Right renal cortex interstitium (tissue), 3 donors: ENCODE measurements at places on chromosomes 4 and X.

GRCh38 chrX:42106556-42106955, 183.2 kb upstream of the CASK start:
- no peak for DNase-seq

GRCh38 chr4:137635108-137635507, 102.8 kb upstream of the PCDH18 start:
- DNase-seq: no peak

- DNase-seq: no peak
Measured at GRCh38 chr4:165766976-165767375, 106.1 kb upstream of the TLL1 start.

GRCh38 chrX:110317061-110317819, 645 bp downstream of the AMMECR1 start:
- DNase-seq: no peak

DNA sequence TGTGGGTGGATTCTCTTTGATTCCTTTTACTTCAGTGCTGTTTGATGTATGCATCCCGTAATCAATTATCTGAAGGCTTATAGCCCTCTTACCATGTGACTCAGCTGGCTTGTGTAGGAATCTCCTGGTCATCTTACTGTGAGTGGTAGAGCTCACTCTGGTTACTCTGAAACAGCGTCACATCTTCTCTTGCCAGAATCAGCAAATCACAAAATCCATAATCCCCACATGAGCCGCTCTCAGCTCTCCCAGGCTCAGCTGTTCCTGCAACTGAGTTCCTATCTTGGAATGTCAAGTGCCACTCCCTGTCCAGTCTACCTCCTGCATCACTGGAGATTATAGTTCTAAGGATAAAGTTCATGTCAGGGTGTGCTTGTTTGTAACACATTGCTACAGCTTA, 278.0 kb downstream of the FBXO8 start:
- no peak for DNase-seq

DNA sequence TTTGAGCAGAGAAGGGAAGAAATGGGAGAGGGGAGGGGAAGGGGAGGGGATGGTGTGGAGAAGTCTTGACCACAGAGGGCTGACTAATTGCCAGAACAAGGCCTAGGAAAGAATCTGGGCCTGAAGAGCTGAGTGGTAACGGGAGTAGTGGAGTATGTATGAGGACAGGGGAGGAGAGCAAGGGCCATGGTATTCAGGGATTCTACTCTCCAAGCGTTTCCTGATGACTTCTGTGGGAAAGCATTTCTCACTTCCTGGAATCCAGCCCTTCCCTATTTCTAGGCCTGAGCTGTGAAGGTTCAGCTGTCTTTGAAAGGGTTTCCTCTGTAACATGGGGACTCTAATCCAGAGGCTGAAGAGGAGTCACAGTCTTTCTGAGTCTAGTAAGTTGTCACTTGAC, 19.7 kb upstream of the SOX3 start:
- DNase-seq: no peak

DNA sequence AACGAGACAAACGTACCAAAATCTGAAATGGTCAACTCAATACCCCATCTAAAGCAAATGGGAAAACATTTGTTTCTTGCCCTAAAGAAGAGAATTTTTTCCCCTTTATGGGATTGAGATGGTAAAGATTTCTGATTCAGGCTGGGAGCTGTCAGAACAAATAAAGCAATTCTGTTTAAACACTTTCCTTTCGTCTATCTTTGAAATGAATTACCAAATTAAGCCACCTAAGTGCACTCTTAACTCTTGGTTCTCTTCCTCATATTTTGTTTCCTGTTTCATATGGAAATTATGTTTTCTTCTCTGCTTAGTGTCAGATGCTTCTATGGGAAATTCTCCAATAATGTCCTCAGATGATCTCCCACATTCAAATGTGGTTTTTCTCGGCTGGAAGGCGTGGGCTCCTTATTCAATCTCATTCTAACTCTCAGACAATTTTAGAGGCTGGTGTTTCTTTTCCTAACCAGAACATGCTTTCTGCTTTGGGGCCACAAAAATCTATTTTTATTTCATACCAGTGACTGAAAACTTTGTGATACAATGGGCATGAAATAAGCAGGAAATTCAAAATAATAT, 50.3 kb upstream of the HPF1 start:
- no peak for DNase-seq

- no peak for DNase-seq
Measured at GRCh38 chr4:23388255-23388654, 501.6 kb downstream of the PPARGC1A start.

- no peak for DNase-seq
Measured at GRCh38 chrX:120301960-120302359, 9.3 kb downstream of the TMEM255A start.

- no peak for DNase-seq
Measured at GRCh38 chrX:38438321-38438720, 85.9 kb downstream of the OTC start.

DNA sequence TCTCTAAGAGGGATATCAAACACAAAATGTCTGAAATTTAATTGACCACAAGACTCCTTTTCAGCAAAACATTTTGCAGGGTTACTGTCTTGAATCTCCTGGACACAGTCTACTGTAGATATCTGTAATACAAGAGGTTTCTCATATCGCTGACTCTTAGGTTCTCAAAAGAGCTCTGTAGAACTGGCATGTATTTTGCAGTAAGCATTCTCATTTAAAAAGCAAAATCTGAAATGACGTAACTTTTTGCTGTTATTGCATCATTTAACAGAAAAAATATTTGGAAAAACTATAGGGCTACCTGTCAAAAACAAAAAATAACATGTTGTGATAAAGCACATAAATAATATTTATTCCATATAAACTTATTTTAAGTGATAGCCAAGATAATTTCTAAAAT, 114.2 kb downstream of the CDS1 start:
- DNase-seq: no peak

- DNase-seq: no peak
Measured at GRCh38 chr4:39427520-39428114, 20.9 kb downstream of the KLB start.

DNA sequence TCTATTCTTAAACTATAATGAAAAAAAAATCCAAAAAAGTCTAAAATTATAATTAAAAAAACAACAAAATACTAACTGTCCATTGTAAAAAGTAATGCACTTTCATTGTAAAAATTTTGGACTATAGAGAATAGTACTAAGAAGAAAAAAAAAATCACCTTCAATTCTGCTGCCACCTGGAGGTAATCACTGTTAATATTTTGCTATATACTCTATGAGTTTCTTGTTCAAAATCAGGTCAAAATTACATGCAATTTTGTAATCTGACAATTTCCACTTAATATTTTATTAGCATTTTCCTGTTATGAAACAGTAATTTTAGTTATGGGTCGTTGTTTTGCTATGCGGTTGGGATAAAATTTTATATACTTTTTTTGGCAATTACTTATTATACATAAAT, 62.0 kb downstream of the HTT start:
- no peak for DNase-seq

DNA sequence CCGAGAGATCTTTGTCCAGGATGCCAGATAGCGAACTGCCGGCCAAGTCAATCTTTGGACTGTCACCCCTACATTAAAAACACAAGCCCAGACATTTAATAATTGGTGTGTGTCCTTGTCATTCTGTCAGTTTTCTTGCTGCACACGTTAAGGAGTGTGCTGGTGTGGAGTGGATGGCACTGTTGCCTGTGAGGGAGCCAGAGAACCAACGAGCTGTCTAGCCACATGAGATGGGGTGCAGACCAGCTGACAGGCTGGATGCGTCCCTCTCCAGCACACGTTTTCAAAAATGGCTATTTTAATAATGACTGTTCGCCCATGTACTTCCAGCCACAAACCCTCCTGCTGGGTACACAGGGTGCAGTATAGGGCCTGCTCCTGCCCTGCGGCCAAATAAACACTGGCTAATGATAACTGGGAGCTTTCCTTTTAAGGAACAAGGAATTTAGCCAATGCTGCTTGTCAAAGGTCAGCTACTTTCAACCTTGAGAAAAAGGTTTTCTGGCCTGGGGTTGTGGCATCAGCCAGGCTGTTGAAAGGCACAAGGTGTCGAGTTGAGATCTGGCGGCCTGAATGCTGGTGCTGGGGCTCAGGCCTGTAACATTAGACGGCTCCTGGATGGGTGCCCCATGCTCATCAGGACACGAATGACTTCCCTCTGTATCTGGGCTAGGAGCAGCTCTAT, 54.0 kb upstream of the MAP3K15 start:
- DNase-seq: no peak

GRCh38 chr4:186823989-186824388, 100.3 kb upstream of the FAT1 start:
- DNase-seq: no peak

GRCh38 chrX:118595501-118596042, 100.0 kb downstream of the DOCK11 start:
- no peak for DNase-seq

DNA sequence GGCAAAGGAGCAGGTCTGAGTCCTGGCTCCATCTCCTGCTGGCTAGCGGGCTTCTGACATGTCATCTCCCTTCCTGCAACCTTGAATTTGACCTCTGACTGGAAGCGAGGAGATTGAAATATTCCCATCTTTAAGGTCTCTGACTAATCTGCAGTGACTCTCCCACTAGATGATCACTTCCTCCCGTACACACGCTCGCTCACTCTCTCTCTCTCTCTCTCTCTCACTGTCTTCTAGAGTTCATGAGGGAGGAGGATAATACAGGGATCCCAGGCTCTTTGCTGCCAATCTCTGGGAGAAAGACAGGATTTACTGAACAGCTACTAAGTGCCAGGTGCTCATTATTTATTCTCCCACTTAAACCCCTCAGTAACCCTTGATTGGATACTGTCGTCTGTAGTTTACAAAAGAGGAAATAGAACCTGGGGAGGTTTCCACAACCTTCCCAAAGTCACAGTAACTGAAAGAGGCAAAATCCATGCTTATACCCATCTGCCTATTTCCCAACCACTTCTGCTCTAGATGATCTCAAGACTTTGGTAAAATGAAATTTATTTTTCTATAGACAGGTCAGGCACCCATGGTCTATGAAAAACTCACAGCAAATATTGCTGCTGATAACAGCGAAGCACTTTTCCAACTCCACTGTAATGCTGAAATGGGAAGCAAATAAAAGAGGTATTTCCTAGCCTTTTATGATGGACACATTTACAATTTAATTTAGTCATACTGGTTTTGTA, 193.5 kb upstream of the C1QTNF7 start:
- no peak for DNase-seq

GRCh38 chr4:150982557-150983233, 32.4 kb downstream of the LRBA start:
- no peak for DNase-seq

GRCh38 chr4:166594326-166594946, 639.9 kb downstream of the SPOCK3 start:
- no peak for DNase-seq

DNA sequence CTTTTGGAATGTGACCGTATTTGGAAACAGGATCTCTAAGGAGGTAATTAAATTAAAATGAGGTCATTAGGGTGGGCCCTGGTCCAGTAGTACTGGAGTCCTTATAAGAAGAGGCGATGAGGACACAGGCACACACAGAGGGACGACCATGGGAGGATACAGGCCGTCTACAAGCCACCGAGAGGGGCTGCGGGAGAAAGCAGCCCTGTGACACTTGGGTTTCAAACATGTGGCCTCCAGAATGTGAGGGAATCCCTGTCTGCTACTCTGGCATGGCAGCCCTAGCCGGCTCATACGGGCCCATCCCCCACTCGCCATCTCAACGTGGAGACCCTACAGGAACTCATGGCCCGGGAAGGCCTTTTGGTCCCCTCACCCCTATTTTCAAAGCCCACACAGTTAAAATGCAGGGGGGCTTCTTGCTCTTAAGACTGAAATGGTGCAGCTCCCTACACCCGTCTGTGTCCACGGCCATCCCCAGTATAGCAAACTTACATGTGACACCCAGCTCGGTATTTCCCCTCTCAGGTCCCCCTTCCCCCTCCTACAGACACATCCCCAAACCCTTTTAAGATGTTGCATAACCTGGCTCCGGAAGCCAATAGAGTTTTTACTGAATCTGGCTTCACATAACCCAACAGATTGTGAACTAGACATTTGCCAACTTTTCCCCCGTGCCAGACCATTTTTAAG, 124.1 kb upstream of the TBL1X start:
- DNase-seq: no peak

DNA sequence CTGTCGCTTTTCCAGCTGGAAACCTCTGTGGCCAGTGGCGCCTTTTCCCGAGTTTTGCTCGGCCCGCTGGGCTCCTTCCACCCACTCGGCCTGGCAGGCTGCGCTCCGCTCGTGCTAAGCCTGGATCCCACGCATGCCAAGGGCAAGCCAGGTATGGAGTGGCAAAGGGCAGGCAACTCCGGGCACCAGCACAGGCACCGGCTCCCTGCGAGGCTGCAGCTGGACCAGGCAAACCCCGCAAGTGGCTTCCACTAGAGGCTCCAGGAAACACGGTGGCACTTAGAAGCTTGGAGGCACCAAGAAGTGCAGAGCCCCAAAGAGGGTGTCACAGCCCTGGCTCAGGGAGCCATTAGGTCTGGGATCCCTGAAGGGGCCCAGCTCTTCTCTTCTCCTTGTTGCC, 59.5 kb downstream of the PPA2 start:
- no peak for DNase-seq

GRCh38 chr4:42768125-42768748, 111.3 kb upstream of the ATP8A1 start:
- no peak for DNase-seq

- no peak for DNase-seq
Measured at GRCh38 chr4:111074523-111075114, 451.7 kb upstream of the PITX2 start.

DNA sequence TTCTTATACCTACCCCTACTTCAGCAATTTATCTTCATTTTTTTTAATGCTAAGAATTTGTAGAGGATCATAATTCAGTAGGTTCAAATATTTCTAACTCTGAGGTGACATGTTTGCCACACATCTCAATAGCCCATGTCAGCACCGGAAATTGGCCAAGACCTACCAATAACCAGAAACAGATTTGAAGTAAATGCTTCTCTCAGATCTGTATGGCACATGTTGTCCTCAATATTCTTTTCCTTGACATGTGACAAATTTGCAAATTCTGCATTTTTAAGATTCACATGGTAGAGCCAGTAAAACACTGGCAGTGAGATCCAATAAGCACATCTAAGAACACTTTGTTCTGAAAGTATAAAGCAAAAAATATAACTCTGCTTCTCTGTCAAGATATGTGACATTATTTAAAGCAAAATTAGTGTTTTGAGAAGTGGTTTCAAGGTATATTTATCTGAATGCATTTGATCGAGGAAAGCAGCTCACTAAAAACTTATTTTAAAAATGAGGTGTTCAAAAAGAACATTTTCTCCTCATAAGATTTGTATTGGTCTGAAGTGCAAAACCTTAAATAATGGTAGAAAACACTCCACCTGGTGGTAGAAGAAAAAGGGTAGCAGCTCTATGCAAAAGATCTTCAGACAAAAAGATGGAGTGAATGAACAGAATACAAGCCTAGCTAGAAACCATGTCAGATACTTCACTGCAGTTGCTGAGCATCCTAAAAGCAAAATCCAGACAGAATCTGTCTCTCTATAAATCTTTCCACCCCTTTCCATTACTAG, 513.8 kb upstream of the FAM241A start:
- no peak for DNase-seq

GRCh38 chr4:136203199-136203598, 1329.1 kb downstream of the PCDH18 start:
- DNase-seq: no peak

GRCh38 chr4:94831607-94832006, 73.9 kb downstream of the BMPR1B start:
- DNase-seq: no peak
